Omental fat pad (tissue), 4 donors: ENCODE measurements at places on chromosomes 2 and 18.

GRCh38 chr2:16207151-16207550 lies 266.8 kb downstream of the MYCN start:
- no peak for DNase-seq

DNA sequence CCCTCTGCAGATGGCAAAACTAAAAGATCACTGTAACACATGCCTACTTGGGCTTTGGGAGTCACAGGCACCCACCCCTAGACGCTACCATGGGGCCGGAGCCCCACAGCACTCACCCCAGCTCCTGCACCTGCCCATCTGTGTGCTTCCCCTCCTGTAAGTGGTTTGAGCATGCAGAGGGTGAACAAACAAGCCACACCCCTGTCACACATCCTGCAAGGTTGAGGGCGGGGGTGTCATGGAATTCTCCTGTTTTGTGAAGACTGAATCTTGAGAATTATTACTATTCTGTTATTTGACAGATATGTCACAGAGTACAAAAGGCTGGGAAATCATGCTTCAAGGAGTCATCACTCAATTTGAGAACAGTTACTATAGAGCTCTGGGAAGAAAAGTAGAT lies 60.9 kb downstream of the RFTN2 start:
- DNase-seq: no peak

GRCh38 chr2:118813111-118813510 lies 34.3 kb downstream of the EN1 start:
- no peak for DNase-seq

- DNase-seq: no peak
These were observed 24.9 kb downstream of the COPS9 start for GRCh38 chr2:240111253-240111652.

DNA sequence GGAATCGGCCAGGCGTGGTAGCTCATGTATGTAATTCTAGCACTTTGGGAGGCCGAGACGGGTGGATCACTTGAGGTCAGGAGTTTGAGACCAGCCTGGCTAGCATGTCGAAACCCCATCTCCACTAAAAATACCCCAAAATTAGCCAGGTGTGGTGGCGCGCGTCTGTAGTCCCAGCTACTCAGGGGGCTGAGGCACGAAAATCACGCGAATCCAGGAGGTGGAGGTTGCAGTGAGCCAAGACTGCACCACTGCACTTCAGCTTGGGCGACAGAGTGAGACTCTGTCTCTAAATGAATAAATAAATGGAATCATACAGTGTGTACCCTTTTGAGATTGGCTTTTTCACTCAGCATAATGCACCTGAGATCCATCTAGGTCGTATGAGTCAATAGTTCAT lies 19.4 kb upstream of the TTC39C start:
- DNase-seq: no peak

- DNase-seq: no peak
These were observed 3.5 kb upstream of the KLF11 start for GRCh38 chr2:10039658-10040410.
